ENCODE measurements at places on chromosomes 5 and 9. TPM values are rescaled to one million over a fixed set of nuclear protein-coding genes. Genes with fewer than 3 reads are reported as not detected.

The JAKMIP2 gene
- total RNA-seq: 1.1 TPM

The NR6A1 gene
- total RNA-seq: 0.39 TPM

The CCNI2 gene
- total RNA-seq: not detected

The ELOVL7 gene
- total RNA-seq: under 0.01 TPM

The IL13 gene
- under 0.01 TPM for total RNA-seq

The PCDHGC4 gene
- 2.2 TPM for total RNA-seq

The SNCAIP gene
- 0.20 TPM for total RNA-seq

The ESM1 gene
- total RNA-seq: 6.1 TPM

The SV2C gene
- not detected for total RNA-seq

The DMGDH gene
- total RNA-seq: 0.59 TPM

The PPP6C gene
- 21.9 TPM for total RNA-seq

The SPATA31A1 gene
- total RNA-seq: not detected

The GARIN3 gene
- not detected for total RNA-seq

The CXCL14 gene
- total RNA-seq: under 0.01 TPM

The FCN2 gene
- not detected for total RNA-seq

The SAXO1 gene
- total RNA-seq: not detected

The PCSK5 gene
- total RNA-seq: 9.8 TPM

The SUSD3 gene
- 4.0 TPM for total RNA-seq

The GPR151 gene
- total RNA-seq: not detected

The UGCG gene
- 53.4 TPM for total RNA-seq

The EPB41L4B gene
- total RNA-seq: under 0.01 TPM

The TLX3 gene
- not detected for total RNA-seq

The SETX gene
- 67.6 TPM for total RNA-seq

The FOXD4L5 gene
- total RNA-seq: not detected

The ASPN gene
- 0.78 TPM for total RNA-seq

The LHX2 gene
- total RNA-seq: not detected

The CLTA gene
- 205 TPM for total RNA-seq

The ZDHHC11 gene
- 2.0 TPM for total RNA-seq

The PPP2R2B gene
- total RNA-seq: not detected

The TXNDC8 gene
- total RNA-seq: not detected

The C9 gene
- total RNA-seq: not detected

The MEIKIN gene
- not detected for total RNA-seq

The S1PR3 gene
- total RNA-seq: 92.2 TPM

The FREM1 gene
- 0.37 TPM for total RNA-seq

The PIP5K1B gene
- not detected for total RNA-seq

The GFI1B gene
- total RNA-seq: not detected

The NUTM2G gene
- total RNA-seq: not detected

The PCDHGA3 gene
- total RNA-seq: 1.2 TPM

The PCDHB7 gene
- 0.37 TPM for total RNA-seq

The CCNJL gene
- total RNA-seq: not detected

The MAMDC2 gene
- total RNA-seq: 1.8 TPM

The FAXDC2 gene
- 3.1 TPM for total RNA-seq

The VLDLR gene
- 2.3 TPM for total RNA-seq

The GALNT12 gene
- total RNA-seq: 19.8 TPM

The LHX6 gene
- not detected for total RNA-seq

The NSUN2 gene
- total RNA-seq: 54.2 TPM

The FPGS gene
- 96.0 TPM for total RNA-seq

The HSPB3 gene
- not detected for total RNA-seq

The HARS2 gene
- total RNA-seq: 23.1 TPM

The OR1J2 gene
- 0.20 TPM for total RNA-seq

The GRM6 gene
- total RNA-seq: not detected

The KIF12 gene
- total RNA-seq: not detected

The PCDHA4 gene
- total RNA-seq: under 0.01 TPM

The WDR31 gene
- total RNA-seq: 0.98 TPM

The POLK gene
- 33.4 TPM for total RNA-seq

Measured in subcutaneous preadipocyte (primary cell).